CD4-positive, CD25-positive, alpha-beta regulatory T cell (primary cell): ENCODE measurements at places on chromosomes 3 and 15. TPM values are rescaled to one million over a fixed set of nuclear protein-coding genes. Genes with fewer than 3 reads are reported as not detected.

DNA sequence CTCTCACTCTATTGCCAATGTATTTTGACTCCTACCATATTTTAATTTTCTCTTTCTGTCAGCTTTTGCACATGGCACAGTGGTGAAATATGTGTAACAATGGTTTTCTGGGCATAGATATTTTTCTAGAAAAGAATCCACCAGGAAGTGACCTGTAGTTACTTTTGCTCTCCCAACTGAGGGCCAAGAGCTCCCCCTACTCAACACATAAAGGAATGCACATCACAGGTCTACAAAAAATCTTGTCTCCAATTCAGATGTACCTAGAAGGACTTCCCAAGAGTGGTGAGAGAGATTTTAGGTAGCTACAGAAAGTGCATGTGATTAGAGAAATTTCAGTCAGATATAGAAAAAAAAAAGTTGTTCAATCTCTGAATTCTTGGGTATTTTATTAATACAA, 15.6 kb downstream of the CPA3 start:
- DNase-seq: no peak

Gene NR2E3
- polyA plus RNA-seq: 0.10 TPM

DNA sequence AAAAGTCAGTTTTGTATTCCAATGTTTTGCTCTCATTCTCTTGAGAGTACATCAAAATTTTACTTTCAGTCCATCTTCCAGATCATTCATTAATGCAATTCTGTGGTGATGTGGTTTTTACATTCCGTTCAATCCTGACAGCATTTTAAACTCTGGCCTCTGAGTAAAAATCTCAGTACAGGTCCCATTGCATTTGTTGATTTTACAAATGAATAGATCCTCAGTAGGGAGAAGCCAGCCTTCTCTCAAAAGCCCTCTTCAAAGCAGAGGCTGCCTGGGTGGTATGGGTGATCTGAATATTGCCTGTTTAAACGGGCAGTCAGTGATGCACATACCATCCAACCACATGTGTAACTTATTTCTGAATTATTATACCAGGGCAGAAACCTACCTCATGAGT, 72.5 kb upstream of the TSC22D2 start:
- DNase-seq: no peak

- no peak for DNase-seq
Measured at GRCh38 chr15:68387381-68388143, 44.4 kb downstream of the ITGA11 start.

Gene SPESP1
- polyA plus RNA-seq: 3.8 TPM

Gene DPH6
- 29.2 TPM for polyA plus RNA-seq

Gene MUC20
- not detected for polyA plus RNA-seq

Gene SLC2A2
- not detected for polyA plus RNA-seq

Gene ANKUB1
- polyA plus RNA-seq: not detected

- no peak for DNase-seq
Measured at GRCh38 chr3:52393131-52393807, 51.6 kb downstream of the SEMA3G start.

Gene CAPN7
- polyA plus RNA-seq: 21.1 TPM

GRCh38 chr3:188037195-188037718, 116.7 kb upstream of the LPP start:
- no peak for DNase-seq

Gene CPNE9
- polyA plus RNA-seq: not detected
